ENCODE measurements at places on chromosomes 13 and 19.

- no peak for DNase-seq
Measured at GRCh38 chr13:28380319-28380718, 114.6 kb downstream of the FLT1 start.

GRCh38 chr13:104414771-104415170 is 1348.6 kb upstream of the SLC10A2 start:
- no peak for DNase-seq

DNA sequence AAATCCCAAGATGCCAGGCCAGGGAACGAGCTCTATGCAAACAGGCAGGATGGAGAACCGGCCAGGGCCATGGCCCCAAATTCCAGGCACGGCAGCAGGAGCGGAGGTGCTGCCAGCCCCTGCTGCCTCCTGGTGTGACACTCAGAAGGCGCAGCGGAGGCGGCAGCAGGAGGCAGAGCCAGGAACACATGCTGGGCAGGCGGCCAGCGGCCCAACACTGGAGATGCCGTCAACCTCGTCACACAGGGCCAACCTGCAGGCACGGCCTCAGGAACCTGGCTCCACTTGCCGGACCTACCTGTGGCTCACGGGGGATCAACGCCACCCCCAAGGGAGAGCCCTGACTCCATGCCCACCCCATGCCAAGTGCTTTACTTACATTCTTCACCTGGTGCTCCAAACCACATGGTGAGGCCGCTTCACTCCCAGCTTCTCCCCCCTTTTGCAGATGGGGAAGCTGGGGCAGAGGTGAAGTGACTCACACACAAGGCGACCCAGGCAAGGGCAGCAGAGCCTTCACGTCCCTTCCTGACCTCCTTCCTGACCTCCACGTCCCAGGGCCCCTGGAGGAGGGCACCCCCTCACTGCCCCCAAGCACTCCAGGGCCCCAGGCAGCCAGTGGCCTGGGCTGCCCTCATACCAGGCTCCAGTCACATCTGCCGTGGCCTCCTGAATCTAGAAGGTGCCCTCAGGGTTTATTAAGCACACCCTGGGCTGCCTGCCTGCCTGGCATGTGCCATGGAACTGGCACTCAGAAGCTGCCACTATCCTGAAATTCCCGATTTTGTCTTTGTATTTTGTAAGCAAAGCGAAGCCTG is 43.5 kb downstream of the GGACT start:
- DNase-seq = no peak

DNA sequence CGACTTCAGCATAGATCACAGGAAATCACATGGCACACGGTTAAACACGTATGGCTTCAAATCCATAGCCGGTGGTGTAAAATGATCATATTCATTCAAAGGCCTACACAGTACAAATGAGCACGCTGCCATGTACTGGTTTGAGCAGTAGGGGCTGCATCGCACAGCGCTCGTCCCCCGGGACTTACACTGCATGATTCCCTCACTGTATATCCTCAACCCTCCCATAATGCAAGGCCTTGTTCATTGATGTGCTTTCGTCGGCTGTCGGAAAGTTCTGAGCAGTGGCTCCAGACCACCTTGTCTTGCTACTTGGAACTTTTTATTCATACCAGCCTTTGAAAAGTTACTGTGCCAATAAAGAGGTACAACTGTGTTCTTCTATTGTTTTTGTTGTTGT is 578.2 kb downstream of the MYO16 start:
- no peak for DNase-seq

GRCh38 chr13:67087527-67087926 is 142.6 kb downstream of the PCDH9 start:
- DNase-seq = no peak

- no peak for DNase-seq
Measured at GRCh38 chr19:12865746-12866415, 15.4 kb downstream of the DNASE2 start.

DNA sequence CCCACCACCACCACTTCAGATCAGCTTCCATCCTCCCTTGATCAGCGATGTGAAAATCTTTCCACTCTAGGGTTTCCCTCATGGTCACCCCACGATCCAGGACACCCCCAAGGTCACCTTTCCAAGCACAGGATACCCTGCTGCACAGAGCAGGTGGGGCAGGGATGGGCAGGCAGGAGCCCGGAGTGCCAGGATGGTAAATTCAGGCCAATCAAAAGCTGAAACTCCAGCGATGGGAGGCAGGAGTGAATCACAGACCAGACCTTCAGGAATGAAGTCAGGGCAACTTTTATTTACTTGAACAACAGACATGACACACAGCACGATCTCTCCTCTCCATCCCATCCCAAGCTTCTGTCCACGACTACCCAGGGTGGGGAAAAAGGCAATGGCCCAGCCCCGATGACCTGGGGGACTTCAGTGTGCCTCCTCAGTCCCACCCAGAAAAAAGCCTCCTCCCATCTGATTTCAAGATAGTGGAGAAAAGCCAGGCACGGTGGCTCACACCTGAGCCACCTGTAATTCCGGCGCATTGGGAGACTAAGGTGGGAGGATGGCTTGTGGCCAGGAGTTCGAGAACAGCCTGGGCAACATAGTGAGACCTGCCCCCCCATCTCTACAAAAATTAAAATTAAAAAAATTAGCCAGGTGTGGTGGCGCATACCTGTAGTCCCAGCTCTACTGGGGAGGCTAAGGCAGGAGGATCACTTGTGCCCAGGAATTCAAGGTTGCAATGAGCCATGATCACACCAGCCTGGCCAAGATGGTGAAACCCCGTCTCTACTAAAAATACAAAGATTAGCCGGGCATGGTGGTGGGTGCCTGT is 39.2 kb downstream of the ZSWIM4 start:
- no peak for DNase-seq

GRCh38 chr13:40589285-40590109 is 76.9 kb downstream of the FOXO1 start:
- DNase-seq = peak; percentile 98

DNA sequence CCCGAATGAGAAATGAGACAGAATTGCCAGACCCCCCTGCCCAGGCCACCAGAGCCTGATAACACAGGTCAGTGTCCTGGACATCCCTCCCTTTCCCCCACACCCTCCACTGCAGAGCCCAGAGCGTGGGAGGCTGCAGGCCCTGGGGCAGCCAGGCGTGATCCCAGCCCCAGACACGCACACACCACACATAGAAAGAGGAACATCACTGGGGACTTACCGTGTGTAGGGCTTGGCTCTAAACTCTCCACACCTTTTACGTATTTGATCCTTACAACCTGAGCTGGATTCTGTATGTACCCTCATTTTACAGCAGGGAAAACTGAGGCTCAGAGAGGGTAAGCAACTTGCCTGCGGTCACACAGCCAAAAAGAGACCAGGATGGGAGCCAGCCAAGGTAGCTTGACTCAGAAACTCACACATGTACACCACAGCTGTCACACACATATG is 334 bp upstream of the ANGPTL6 start:
- DNase-seq = peak; percentile 63

GRCh38 chr19:57477191-57478008 is at the start of gene ZNF772:
Gene ZNF772 (minus strand): TSS chr19:57477566. CDS start chr19:57477309, 257 bp downstream.
- DNase-seq = peak; percentile 87

- DNase-seq = no peak
Measured at GRCh38 chr13:41820581-41821237, 140.2 kb downstream of the VWA8 start.

- no peak for DNase-seq
Measured at GRCh38 chr13:79528759-79529191, 47.8 kb downstream of the NDFIP2 start.

DNA sequence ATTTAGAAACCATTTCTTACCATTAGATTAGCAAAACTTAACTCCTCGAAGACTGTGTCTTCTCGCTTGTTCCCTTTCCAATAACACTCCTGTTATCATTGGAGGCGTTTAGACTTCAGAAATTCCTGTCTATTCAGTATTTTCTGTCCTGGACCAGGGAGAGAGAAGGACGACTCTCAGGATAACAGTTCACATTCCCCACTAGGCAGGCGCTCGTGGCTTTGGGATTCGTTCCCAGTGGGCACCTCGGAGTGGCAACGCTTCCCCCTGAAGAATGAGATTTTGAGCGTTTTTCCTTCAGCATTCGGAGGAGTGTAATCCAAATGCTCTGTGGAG is 429 bp upstream of the ZNF225 start:
- no peak for DNase-seq

- DNase-seq = no peak
Measured at GRCh38 chr13:99686944-99687411, 185.7 kb downstream of the TM9SF2 start.

DNA sequence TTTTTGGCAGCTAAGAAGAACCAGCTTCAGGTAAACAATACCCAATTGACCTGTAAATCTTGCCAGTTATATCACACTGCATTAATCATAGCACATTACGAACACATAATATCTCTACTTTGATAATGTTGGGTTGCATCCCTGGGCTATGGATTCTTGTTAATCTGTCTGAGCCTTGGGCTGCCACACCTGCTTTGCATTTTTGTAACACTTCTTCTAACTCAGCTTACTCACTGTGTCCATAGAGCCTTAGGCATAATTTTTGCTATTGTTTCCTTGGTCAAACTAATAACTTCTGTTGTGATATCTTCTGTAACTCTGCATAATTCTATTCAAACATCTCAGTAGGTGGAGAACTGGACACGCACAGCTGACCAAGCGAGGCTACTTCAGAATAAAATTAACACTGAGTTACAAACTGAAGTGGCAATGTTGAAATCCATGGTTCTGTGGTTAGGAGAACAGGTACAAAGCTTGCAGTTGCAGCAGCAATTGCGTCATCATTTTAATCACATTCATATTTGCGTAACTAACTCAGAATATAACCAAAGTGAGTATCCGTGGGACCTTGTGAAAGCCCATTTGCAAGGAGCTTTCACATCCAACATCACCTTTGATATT is 6.4 kb downstream of the ZNF350 start:
- peak; percentile 39 for DNase-seq

- DNase-seq = no peak
Measured at GRCh38 chr13:70128098-70128497, 19.8 kb upstream of the KLHL1 start.

GRCh38 chr19:16184665-16185122 is 516 bp upstream of the FAM32A start:
- DNase-seq = no peak

- no peak for DNase-seq
Measured at GRCh38 chr13:41696163-41697003, 239.0 kb downstream of the RGCC start.

GRCh38 chr19:15280915-15281683 is 48.9 kb upstream of the EPHX3 start:
- no peak for DNase-seq

DNA sequence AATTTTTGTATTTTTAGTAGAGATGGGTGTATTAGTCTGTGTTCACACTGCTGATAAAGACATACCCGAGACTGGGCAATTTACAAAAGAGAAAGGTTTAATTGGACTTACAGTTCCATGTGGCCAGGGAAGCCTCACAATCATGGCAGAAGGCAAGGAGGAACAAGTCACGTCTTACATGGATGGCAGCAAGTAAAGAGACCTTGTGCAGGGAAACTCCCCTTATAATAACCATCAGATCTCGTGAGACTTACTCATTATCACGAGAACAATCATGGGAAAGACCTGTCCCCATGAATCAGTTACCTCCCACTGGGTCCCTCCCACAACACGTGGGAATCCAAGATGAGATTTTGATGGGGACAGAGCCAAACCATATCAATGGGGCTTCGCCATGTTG is 14.6 kb downstream of the ZNF333 start:
- no peak for DNase-seq

- DNase-seq = peak; percentile 95
Measured at GRCh38 chr13:50319635-50320255, 304.5 kb downstream of the KCNRG start.

DNA sequence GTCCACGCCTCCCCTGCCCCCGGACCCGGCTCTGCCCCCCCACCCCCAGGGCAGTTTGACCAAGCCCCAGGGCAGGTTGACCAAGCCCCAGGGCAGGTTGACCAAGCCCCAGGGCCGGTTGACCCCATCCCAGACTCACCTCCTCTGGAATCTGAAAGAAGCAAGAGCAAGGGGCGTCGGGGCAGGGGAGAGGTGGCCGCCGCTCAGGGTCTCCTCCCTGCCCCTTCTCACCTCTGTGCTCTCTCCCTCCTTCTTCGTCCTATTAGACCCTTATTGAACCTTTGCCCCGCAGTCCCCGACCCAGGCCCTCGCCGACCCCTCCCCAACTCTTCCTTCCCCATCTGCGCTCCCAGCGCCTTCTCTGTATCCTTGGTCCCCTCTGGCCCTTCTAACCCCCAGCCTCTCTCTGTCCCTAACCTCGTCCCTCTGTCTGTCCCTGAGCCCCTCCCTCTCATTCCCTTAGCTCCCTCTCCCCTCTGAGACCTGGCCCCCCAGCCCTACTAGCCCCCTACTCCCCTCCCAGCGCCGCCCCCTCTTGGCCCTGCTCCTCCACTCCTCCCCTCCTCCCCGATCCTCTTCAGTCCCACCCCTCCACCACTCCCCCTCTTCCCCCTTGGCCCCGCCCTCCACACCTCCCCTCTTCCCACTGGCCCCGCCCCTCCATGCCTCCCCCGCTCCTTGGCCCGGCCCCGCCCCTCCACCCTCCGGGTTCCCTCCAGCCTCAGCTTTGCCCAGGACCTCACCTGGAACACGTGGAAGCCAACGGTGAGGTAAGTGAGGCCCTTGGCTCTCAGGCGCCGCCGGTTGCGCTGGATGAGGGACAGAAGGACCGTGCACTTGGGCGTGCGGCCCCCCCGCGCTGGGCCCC is 7.6 kb downstream of the CAPN12 start:
- no peak for DNase-seq

- DNase-seq = no peak
Measured at GRCh38 chr19:38089440-38089839, 134.6 kb downstream of the DPF1 start.

DNA sequence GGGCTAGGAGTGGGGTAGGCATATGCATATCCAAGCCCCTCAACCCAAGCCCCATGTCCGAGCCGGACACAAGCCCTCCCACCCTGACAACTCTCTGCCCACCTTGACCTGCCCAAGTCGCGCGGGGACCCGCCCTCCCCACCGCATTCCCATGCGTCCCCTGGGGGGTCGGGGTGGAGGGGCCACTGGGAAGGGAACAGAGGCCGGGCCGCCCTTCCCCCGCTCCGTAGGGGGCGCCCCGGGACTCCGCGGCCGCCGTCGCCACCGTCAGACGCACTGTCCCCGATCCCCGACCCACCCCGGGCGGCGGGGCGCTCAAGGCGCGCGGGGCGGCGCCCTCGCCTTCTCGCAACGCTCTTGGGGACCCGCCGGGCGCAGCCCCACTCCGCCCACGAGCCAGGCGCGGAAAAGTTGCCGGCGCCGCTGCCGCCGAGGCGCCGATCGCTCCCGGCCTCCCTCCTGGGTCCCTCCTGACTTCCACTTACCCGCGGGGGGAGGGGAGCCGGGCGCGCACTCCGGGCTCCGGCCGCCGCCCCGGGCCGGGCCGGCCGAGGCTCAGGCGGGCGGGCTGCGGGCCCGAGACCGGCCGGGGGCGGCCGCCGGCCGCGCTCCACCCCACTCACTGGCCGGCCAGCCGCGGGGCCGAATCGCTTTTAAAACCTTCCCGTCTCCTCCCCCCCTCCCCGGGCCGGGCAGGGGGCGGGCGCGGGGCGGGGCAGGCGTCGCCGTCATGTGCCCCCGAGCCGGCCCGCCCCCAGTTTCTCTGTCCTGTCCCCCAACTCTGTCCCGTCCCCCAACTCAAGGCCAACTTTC is 34.4 kb upstream of the NANOS3 start:
- DNase-seq = no peak

GRCh38 chr13:61831026-61831425 is 415.4 kb upstream of the PCDH20 start:
- no peak for DNase-seq

GRCh38 chr13:94176561-94176960 is 302.9 kb downstream of the DCT start:
- DNase-seq = no peak
